Fibroblast of villous mesenchyme (primary cell): ENCODE measurements at places on chromosomes 16 and 17. TPM values are rescaled to one million over a fixed set of nuclear protein-coding genes. Genes with fewer than 3 reads are reported as not detected.

DNA sequence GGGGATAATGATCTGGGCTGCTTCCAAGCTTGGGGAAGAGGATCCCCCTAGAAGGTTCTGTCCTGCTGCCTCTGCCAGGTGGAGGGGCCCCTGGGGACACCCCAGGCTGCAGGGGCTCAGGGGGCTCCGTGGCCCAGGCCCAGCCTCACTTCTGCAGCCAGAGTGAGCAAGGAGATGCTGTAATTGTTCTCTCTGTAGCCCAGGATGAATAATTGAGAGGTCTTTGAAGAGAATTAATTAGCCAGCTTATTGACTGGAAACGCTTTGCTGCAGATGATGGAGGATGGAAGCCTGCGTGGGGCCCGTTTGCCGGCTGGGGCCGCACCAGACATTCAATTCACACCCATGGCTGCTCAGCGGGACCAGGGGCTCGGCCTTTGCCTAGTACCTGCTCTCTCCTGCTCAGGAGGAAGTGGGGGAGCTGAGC is 38.5 kb downstream of the TMEM235 start:
- no peak for DNase-seq

- no peak for DNase-seq
These were observed 76.0 kb downstream of the N4BP1 start for GRCh38 chr16:48533931-48534330.

- DNase-seq: no peak
These were observed 17.8 kb downstream of the DOC2B start for GRCh38 chr17:163514-164098.

Gene C17orf100
- 0.43 and 0.97 TPM in 2 replicates for total RNA-seq

GRCh38 chr17:41140360-41141131 is at the start of gene KRTAP4-6:
KRTAP4-6 (minus strand) TSS chr17:41140544; CDS start chr17:41140487, 57 bp downstream.
- DNase-seq: peak; percentile 15

Gene JUP
- 29.8 and 83.8 TPM in 2 replicates for total RNA-seq

DNA sequence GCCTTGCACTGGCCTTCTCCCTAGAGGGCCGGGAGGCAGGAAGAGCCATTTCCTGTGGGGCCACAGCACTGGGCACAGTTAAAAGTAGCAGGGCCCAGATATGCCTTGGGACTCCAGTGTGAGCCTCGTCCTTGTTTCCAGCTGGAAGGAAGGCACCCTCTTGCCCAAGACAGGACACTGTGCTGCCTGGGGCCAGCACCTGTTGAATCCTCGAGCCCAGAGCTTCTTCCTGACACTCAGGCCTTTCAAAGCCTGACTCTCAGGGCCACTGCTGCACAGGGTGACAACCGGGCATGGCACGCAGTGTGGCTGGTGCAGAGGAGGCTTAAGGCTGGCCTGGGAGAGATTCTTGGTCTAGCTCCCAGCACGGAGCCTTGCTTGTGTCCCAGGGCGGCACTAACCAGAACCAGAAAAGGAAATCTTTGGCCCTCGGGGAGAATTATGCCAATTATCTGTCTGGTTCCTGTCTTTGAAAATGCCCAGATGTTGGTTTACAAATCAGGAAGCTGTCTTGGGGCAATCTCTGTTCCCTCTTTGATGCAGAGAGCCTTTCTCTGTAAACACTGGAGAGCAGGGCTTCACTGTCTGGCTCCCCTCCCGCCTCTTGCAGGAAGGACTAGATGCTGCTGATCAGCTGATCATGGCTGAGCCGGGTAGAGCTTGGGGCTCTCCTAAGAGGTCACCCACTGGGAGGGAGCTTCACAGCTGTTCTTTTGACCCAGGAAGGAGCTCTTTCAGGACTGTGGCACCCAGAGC is 11.1 kb downstream of the LDHD start:
- DNase-seq: peak; percentile 89

GRCh38 chr16:86461037-86461436 is 49.3 kb upstream of the FOXF1 start:
- no peak for DNase-seq

GRCh38 chr16:73878611-73879010 is 418.0 kb upstream of the PSMD7 start:
- DNase-seq: peak; percentile 75

DNA sequence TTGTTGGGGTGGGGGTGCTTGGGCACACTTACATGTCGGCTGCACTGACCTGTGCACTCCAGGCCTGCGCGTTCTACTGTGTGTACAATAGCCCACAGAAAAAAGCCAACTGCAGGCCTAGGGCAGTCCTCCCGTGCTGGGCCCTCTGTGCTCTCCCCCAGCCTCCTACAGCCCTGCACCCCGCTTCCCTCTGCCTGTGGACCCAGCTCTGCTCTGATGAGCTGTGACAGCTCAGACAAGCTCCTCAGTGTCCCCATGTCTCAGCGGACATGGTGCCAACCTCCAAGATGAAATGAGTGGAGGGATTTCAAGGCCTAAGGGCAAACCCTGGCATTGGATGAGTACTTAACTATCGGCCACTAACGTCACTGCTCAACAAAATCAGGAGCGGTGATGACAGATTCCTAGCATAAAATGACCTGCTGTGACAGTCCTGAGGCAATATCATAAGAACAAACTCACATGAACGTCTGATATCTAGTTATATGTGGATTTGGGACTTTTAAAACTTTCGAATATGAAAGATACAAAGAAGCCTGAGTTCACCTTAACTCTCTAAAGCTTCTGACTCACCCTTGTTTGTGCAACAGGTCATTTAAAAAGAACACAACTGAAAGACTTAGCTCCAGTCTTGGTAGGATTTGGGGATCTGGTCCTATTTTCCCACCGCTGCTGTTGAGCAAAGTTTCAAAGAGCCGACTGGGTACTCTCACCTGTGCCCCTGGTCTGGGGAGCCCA is 34.7 kb downstream of the CCDC57 start:
- DNase-seq: peak; percentile 17

DNA sequence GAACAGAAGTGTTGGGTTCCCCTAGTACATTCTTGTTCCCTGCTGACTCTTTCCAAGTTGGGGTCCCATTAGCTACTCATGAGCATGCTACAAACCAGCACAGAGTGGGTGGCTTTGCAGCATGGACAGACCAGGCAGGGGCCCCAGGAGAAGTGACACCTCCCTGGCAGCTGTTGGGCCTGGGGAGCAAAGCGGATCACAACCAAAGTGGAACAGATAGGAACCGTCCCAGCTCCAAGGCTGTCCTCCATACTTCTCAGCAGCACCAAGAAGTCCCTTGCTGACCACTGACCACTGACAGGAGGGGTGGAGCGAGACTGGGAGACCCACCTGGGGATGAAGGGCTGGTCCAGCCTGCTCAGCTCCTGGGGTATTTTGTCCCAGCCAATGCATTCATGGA is 12.4 kb upstream of the GFAP start:
- no peak for DNase-seq

Gene SPATA22
- total RNA-seq: 1.3 and 3.5 TPM in 2 replicates

DNA sequence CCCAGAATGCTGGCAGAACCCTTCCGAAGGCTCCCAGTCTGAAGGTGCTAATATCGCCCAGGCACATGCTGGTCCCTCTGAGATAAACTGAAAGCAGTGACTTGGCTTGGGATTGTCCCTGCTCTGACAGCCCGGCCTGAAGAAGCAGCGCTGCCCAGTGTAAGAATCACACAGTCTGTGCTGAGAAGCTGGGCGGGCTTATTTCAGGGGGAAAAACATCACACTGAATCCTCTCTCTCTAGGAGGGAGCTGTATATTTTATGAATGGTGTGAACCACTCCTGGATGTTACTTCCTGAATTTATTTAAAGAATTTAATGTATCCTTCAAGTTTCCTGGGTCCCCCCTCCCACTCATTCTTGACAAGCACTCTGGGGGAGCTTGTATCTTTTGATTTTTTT is 36.3 kb downstream of the GAS7 start:
- no peak for DNase-seq

DNA sequence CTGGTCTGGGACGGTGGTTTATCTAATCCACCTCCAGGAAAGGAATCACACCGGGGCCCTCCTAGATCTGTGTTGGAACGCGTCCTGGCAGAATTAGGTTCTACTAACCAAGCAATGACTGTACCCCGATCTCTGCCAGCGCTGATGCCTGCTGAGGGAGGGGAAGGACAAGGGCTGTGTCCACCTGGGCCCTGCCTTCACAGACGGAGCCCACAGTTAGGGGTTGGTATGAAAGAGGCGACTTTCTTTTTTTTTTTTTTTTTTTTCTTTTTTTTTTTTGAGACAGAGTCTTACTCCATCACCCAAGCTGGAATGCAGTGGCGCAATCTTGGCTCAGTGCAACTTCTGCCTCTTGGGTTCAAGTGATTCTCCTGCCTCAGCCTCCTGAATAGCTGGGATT is 9.9 kb upstream of the KRT19 start:
- DNase-seq: peak; percentile 41

DNA sequence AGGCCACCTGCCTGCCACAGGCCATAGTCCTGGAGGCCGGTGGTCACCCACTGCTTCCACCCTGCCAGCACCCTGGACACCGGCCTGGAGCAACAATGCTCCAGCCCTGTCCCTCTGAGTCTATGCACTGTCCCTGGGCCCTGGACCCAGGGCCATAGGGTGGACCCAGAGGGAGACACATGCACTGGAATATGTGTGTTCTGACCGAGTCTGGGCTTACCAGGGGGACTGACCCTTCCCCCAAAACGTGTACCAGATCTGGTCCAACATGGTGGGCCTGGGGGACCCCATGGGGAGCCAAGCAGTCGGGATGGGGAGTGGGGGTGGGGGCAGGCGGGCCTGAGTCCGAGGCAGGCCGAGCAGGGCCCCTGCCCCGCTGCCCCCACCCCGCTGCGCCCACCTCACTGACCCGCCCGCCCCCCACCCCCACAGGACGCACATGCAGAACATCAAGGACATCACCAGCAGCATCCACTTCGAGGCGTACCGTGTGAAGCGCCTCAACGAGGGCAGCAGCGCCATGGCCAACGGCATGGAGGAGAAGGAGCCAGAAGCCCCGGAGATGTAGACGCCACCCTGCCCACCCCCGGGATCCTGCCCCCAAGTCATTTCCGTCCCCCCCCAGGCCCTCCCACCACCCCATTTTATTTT is 357.4 kb downstream of the SEC14L1 start:
- DNase-seq: no peak

DNA sequence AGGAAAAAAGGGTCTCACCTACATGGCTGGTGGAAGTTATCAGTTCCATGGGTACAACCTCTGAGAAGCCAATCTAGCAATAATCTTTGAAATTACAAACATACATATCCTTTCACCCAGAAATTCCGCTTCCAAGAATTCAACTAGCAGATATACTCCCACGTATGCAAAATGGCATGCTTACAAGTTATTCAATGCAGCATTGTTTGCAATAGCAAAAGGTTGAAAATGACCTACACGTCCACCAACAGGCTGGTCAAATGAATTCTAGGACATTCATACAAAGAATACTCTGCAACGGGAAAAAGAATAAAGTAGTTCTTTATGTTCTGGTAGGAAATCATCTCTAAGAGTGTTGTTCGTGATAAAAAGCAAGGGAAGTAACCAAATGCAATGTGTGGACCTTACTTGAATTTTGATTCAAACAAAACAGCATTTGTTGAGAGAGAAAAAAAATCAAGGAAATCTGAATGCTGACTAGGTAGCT is 63.7 kb upstream of the NLK start:
- no peak for DNase-seq

Gene PLLP
- under 0.01 TPM in 1 of 2 replicates, not detected in the other for total RNA-seq

DNA sequence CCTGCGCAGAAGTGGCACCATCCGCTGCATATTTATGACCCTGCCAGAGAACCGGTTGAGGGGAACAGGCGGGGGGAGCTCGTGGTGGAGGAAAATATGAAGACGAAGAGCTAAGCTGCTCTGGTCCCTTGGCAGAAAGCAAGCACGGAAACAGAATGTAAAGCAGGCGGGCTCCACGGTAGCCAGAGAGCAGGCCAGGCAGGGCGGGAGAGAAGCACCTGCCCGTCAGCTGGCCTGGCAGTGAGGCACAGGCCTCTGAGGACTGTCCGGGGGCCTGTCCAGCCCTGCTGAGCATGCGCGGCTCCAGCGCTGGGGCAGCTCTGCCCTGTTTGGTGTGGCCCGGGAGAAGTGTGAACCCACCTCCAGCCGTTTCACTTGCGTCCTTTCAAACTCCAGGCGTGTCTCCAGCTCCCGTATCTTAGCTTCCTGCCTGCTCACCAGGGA is 46.7 kb downstream of the PIPOX start:
- DNase-seq: no peak

DNA sequence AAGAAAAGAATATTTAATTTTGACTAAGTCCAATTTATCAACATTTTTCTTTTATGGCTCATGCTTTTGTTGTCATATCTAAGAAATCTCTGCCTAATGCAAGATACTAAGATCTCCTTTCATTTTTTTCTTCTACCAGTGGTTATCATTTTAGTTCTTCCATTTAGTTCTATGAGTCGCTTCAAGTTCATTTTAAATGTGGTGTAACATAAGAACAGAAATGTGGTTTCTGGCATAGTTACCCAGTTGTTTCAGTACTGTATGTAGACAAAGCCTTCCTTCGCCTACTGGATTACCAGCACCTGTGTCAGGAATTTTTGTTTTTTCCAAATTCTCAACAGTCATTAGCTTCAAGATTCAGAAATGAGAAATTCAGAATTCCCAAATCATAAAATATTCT is 175.7 kb downstream of the PARN start:
- DNase-seq: peak; percentile 6

DNA sequence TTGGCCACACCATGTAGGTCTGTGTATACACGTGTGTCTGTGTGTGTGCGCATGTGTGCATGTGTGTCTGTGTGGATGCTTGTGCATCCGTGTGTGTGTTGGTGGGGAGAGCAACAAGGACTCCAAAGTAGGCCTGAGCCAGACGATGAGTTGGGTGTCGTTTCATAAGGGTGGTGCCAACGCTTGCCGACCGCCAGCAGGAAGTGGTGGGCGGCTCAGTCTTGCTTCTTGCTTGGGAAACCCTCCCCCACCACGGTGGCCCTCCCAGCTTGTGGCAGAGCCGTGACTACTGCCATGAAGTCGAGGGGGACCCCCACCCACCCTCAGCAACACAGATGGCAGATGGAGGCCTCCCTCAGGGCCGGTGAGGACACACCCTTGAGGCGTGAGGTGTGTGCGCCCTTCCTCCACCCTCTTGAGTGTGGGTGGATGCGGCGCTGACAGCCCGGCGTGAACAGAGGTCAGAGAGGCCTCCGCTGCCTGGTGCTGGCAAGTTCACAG is 17.5 kb downstream of the SBK1 start:
- DNase-seq: no peak

Gene ADCY7
- total RNA-seq: 39.9 and 44.9 TPM in 2 replicates

Gene IFI35
- 31.5 and 34.5 TPM in 2 replicates for total RNA-seq

- DNase-seq: peak; percentile 98
These were observed 31.9 kb downstream of the NMT1 start for GRCh38 chr17:45092911-45093430.

Gene KARS1
- 139 and 157 TPM in 2 replicates for total RNA-seq

DNA sequence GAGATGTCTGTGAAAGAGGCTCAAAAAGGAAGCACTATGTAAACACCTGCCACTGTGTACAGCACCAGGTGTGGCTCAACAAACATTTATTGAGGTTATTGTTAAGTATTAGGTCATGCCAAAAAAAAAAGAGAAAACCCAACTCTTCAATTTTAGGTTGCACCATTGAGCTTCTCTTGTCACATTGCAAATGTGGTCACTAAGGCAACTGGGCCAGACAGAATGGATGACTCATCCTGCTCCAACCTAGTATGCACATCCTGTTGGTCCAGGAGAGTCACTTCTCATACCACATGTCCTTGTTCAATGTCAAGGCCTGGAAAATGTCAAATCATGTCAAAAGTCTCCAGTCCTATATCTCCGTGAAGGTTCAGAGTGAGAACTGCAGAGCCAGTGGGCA is 25.0 kb downstream of the HOXB1 start:
- peak; percentile 84 for DNase-seq
